ENCODE measurements at places on chromosomes 4 and X. TPM values are rescaled to one million over a fixed set of nuclear protein-coding genes. Genes with fewer than 3 reads are reported as not detected.

The ELF4 gene
- total RNA-seq = 39.8 TPM

- DNase-seq = no peak
Measured at GRCh38 chr4:163172647-163173046, 6.0 kb upstream of the NAF1 start.

- DNase-seq = no peak
Measured at GRCh38 chrX:72652082-72652481, 62.0 kb downstream of the PHKA1 start.

DNA sequence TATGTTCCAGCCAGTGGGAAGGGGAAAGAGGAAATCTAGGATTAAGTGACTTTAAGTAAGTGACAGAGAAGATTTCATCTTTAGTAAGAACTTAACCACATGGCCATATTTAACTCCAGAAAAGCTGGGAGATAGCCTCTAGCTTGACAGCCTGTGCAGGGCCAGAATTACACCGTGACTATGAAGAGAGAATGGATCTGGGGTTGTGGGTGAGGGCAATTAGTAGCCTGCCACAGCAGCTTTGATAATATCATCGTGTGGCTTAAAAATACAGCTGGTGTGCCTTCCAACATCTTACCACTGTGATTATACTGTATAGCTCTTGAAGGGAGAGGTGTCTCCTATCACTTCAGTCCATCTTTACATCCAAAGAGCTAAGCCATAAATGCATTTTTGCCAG is 57.6 kb upstream of the TBC1D9 start:
- DNase-seq = no peak
